ENCODE measurements at places on chromosomes 3 and 15.

- no peak for DNase-seq
These were observed 491.8 kb downstream of the SQOR start for GRCh38 chr15:46126581-46126980.

GRCh38 chr3:58116985-58117384 lies 93.8 kb downstream of the DNASE1L3 start:
- no peak for DNase-seq

DNA sequence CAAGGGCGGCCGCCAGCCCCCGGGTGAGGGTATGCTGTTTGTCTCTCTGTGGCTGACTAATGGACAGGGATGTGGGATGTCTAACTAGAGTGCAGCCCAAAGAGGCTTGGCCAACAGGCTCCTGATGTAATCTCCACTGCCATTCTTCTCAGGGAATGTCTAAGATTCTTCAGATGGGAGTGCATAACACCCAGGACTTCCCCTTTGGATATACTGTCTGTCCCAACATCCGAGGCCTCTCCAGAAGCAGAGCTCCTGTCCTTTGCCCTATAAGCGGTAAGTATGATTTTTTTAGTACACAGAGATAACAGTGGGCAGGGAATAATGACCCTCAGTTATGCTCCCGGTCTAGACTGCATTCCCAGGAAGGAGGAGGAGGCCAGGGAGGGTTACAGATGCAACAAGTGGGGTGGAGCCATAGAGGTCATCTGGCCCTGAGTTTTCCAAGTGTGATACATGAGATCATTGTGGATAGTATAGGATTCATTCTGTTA lies 62.5 kb upstream of the SLCO2A1 start:
- no peak for DNase-seq

DNA sequence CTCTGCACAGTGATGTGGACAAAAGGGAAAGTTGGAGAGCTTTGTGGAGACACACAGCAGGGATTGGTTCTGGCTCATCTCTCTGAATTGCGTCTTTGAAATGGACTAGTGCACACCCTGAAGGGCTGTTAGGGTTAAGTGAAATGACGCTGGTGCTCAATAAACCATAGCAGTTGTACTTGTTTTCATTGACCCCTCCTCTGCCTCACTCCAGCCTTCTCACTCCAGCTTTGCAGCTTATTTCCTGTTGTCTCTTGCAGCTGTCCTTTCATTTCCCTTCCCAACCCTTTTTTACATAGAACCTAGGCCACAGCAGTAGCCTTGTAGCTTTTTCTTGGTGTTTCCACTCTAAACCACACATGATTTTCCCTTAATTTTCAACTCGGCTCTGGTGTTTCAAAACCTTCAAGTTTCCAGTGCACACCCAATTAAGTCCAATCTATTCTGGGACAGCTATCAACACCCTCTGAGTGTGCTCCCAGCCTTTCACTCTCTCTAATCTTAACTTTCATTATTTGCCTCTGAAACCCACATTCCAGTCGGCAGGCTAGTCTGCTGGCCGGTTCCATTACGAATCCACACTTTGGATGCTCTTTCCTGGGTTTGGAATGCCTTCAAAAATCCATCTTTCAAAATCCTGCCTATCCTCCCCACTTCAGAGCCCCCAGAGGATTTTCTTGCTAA lies 6.4 kb downstream of the C3orf52 start:
- DNase-seq, result no peak

GRCh38 chr3:179046497-179047353 lies 24.9 kb downstream of the ZMAT3 start:
- DNase-seq, result no peak

- DNase-seq, result no peak
These were observed 71.7 kb downstream of the TOP2B start for GRCh38 chr3:25593001-25593400.

DNA sequence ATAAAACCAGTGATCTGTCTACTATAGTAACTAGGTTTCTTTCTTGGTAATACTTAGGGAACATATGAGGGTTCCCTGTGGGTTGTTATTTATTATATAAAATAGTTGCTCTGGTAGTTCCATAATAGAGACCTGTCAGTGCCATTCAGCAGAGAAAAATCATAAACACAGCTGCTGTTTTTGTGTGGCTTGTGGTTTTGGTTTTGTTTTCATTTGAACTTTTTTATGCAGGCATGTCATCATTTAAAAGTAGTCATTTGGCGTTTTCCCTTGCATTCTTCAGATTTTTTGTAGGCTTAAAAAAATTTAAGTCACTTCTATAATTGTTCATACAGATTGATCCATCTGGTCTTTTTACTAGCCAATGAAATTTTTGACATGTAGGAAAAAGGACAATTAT lies 47.9 kb downstream of the PIK3CA start:
- DNase-seq, result no peak

GRCh38 chr3:129291236-129291886 lies 12.7 kb downstream of the HMCES start:
- no peak for DNase-seq

Data from C1 segment of cervical spinal cord (tissue), 14 donors.